ENCODE measurements at places on chromosomes 3 and 15. TPM values are rescaled to one million over a fixed set of nuclear protein-coding genes. Genes with fewer than 3 reads are reported as not detected.

- no peak for DNase-seq
- no peak overlapping the region for H3K27ac ChIP-seq
- H3K27me3 ChIP-seq = no peaks in the 10 kb centered on the region
- H3K36me3 ChIP-seq = no peaks in the 10 kb centered on the region
These were observed 163.8 kb downstream of the RSRC1 start for GRCh38 chr3:158273656-158274055.

DNA sequence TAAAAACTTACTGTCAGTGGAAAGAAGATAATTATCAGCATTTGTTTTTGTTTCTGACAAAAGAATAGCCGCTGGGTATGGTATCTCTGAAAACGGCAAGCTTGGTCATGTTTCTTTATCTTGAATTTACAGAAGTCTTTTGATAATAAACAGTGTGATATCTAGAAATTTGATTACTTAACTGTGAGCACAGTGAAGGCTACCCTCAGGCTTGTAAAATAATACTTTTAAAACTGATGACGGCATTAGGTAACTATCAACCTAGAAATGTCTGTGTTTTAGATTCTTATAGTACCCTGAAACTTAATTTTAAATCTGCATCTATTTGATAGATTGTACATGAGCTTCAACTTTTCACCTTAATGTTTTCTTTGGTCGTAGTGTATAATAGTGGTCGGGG lies 43.4 kb downstream of the NSUN3 start:
- no peaks in the 10 kb centered on the region for H3K4me1 ChIP-seq
- DNase-seq = no peak
- no peak overlapping the region for H3K4me3 ChIP-seq
- peaks cover 92% of the 10 kb centered on the region for H3K36me3 ChIP-seq
- no peaks in the 10 kb centered on the region for H3K27me3 ChIP-seq

Gene ENTPD3
- total RNA-seq = 3.1 TPM

Gene CPN2
- total RNA-seq = 0.54 TPM

DNA sequence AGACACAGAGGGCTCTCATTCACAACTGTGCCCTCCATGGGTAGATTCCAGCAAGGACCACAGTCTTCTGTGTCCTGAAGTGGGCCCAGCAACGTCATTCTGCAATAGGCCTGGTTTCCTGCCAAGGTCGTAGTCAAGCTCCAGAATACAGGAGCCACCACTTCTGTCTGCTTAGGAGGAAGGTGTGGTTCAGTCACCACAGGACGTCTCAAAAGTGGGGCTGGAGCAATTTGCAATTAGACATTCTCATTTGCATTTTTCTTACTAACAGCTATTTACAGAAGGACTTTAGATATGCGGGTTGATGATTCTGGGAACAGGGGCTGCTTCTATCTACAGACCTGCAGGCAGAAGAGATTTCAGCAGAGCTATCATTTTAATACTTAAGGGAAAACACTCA lies 58.7 kb upstream of the MYRIP start:
- H3K36me3 ChIP-seq = no peaks in the 10 kb centered on the region
- no peak for DNase-seq
- H3K27ac ChIP-seq = peak overlapping the region; percentile 52
- no peaks in the 10 kb centered on the region for H3K27me3 ChIP-seq
- peaks cover 8% of the 10 kb centered on the region for H3K4me1 ChIP-seq

DNA sequence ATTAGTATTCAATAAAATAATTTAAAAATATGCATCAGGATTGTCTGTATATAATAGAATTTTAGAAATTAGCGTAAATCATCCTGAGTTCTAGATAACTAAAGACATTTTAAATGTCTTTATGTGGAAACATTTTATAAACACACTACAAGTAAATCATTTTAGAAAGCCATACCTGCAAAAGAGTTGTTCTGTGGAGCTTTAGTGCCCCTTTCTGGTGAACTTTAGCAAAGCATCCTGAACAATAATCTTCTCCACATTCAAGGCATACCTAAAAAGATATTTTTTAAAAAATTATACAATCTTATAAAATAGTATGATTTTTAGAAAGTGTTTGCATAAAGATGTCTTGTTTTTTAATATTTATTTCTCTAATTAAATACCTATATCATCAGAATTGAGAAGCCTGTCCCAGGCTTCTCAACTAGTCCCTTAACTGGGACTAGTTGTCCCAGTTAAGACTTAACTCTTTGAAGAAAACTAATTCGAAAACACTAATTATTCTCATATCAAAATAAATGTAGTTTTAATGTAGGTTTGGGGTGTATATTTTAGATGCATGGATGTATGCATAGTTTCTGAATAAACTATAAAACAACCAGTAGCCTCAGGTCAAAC lies 29.7 kb downstream of the ZBBX start:
- no peak overlapping the region for H3K4me3 ChIP-seq
- no peak for DNase-seq
- H3K27ac ChIP-seq = no peak overlapping the region
- no peaks in the 10 kb centered on the region for H3K27me3 ChIP-seq
- H3K4me1 ChIP-seq = no peaks in the 10 kb centered on the region
